Stimulated activated CD8-positive, alpha-beta memory T cell treated with anti-CD3 and anti-CD28 coated beads, Interleukin-7, amount 100 ng/mL, for 24 hours (primary cell): ENCODE measurements at places on chromosomes 1 and 21.

DNA sequence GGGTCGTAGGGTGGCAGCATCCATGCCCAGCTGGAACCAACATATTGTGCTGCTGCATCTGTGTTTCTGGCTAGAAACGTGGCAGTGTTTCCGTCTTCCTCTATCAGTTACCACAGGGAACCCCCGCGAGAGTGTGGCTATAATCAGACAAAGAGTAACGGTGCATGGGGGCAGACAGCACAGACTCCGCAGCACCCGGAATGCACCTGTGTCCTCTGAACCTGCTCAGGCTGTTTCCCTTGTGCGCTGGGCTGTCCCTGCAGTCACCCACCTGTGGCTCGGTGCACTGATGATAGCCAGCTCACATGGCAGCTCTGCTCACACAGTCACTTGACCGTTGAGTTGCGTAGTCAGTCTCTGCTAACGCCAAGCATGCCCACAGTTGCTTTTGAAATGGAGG is 11.4 kb upstream of the PCBP3 start:
- no peak for DNase-seq

GRCh38 chr1:54609301-54609921 is 13.9 kb downstream of the FAM151A start:
- no peak for DNase-seq

DNA sequence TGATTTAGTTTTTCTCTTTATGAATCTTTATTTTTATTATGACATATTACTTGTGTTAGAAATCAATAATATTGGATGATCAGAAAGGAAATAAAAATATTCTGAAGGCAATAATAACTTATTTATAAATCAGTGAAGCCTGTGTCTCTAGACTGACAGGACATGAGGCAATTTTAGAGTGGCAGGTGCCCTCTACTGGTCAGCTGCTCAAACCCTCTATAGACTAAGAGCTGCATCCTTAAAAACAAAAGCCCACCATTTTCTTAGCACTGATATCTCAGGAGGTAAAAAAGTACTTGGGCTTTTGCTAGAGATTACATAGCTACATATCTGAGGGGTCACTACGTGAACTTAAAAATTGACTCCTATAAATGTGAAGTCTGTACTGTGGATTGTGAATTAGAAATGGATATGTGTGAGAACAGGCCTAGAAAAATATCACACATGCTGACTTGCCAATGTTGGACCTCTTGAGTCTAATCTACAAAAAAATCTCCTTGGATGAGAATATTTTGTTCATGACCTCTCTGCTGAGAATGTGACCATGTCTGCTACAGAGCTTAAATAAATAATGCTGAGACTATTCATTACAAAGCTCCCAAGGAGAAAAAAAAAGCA is 597.9 kb upstream of the ADAMTS5 start:
- DNase-seq = no peak

DNA sequence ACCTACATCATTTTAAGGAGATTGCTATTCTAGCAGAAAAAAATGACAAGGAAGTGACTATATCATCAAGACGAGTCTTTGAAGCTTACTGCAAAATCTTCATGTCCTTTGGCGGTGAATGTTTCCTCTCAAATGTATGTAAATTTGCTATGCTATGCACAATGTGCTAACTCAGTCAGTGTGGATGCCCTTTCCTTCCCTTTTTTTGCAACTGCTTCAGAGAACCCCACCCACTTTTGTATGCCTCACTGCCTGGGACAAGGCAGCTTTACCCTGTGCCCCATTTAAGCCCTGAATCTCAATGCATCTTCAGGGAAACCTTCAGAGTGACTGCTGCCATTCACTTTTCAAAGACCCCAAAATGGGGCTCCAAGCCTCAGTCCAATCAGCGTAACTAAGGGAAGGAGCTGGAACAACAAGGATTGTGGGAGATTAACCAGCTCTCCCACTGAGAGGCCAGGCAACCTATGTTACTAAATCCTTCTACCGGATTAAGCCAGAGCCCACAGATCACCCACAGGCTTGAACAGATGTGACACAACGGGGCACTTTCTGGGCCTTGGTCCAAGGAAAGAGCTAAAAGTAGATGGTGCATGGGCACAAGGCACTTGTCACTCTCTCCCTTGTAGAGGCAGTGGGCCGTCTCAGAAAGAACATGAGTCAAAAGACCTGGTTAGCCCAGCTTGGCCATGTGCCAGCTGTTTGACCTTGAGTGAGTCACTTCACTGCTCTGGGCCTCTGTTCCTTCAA is 154.4 kb downstream of the PLPP3 start:
- DNase-seq = no peak

GRCh38 chr1:204157962-204158361 is 6.1 kb upstream of the ETNK2 start:
- DNase-seq = no peak

DNA sequence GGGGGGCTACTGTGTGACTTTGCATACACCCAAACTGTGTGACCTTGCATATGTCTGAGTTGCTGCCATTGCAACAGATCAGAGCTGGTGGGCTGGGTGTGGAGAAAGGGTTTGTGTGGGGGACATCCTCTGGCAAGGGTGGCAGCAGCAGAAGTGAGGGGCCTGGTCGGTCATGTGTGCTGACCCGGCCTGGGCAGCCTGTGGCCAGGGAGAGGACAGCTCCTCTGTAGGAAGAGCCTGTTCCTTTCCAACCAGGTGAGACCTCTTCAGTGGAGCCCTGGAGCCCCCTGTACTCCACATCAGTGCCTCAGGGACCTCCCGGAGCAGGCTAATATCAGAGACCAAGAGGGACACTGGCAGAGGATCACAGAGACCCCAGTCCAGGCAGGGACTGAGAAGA is 8.3 kb downstream of the PCSK9 start:
- DNase-seq = no peak

DNA sequence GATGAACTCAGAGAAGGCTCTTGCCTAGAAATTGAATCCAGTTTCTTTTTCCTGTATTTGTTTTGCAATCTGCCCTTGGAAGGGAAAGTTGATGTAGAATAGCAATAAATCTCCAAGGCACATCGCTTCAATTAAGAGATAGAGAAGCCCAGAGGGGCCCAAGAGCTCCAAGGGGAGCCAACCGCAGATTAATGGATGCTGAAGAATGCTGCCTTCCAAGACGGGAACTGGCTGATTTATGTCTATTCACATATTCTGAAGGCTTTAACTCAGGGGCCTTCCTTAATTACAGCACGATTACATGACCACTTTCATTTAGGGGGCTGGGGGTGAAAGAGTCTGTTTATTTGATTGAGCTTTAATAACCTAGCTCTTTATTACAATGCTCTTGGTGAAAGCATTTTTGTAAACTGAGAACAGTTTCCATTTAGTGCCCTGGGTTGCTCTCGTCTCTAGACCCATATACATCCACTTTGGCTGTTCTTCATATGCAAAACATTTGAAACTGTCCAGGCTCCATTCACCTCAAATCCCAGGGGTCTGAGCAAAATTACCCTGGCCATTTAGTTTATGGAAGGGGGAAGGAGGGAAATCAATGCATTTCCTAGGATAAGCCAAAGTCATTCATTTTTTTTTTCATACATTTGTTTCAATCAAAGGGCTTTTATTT is 87.4 kb upstream of the CLDN14 start:
- DNase-seq = no peak

GRCh38 chr1:115839029-115839678 is 1.8 kb downstream of the NHLH2 start:
- DNase-seq = no peak

DNA sequence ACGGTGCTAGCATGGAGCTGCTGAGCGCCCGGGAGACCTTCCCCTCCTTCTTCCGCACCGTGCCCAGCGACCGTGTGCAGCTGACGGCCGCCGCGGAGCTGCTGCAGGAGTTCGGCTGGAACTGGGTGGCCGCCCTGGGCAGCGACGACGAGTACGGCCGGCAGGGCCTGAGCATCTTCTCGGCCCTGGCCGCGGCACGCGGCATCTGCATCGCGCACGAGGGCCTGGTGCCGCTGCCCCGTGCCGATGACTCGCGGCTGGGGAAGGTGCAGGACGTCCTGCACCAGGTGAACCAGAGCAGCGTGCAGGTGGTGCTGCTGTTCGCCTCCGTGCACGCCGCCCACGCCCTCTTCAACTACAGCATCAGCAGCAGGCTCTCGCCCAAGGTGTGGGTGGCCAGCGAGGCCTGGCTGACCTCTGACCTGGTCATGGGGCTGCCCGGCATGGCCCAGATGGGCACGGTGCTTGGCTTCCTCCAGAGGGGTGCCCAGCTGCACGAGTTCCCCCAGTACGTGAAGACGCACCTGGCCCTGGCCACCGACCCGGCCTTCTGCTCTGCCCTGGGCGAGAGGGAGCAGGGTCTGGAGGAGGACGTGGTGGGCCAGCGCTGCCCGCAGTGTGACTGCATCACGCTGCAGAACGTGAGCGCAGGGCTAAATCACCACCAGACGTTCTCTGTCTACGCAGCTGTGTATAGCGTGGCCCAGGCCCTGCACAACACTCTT is 1.1 kb downstream of the TAS1R3 start:
- no peak for DNase-seq

DNA sequence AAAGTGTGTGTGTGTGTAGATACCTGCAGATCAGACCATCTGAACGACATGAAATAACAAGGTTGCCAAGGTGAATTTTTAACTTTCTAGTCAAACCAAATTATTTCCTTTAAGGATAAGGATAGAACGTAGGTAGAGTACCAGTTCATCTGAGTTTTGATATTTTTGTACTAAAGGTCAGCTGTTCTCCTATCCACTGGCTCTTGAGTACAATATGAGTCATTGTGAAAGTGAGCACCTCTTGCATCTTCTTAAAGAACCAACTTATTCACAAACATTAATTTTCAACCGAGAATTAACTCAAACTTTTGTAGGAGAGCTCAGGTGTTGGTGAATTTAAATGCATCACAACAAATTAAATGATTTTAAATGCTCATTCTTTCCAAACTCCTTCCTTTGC is 71.5 kb downstream of the IFI44 start:
- no peak for DNase-seq

DNA sequence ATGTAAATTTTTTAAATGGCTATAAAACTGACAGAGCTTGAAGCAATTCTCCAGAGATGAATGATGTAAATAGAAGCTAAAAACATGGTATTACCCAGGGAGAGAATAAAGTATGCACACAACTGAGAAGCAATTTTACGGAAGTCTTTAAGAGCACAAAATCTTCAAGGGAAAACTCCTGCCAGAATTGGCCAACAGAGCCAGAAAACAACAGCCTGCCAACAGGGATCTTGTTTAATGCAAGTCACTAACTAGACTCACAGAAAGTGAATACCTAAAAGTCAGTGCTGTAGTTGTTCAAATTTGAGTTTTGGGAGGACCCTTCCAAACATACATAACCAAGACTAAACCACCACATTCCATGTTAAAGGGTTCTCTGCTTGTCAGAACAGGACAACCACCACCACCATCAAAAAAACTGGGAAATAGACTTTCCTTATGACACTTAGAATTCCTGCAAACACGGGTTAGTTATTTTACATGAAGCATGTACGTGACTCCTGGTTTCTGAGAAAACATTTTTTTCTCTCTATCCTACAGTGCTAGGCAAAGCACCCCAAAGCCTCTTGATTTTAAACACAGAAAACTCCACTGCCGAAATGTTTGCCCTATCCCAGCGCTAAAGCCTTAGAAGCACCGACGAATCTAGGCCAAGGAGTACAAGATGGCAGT is 1.6 kb downstream of the EPS15 start:
- DNase-seq = no peak

DNA sequence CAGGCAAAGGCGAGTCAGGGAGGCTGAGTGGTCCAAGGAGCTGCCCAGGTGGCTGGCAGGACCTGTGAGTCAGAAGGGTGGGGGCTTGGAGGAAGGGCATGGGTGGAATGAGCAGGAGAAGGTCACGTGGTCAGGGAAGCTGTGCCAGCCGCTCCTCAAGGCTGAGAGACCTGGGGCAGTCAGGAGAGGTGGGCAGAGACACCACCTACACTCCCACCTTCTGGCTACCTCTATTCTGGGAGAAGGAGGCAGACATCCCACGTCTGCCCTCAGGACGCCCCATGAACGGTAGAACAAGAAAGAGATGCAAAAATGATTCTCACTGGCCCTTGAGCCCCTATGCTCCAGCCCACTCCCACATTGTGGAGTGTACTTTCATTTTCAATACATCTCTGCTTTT is 151.8 kb upstream of the RAB4A start:
- DNase-seq = no peak

- no peak for DNase-seq
Measured at GRCh38 chr1:30037251-30038118, 685.9 kb downstream of the MATN1 start.

DNA sequence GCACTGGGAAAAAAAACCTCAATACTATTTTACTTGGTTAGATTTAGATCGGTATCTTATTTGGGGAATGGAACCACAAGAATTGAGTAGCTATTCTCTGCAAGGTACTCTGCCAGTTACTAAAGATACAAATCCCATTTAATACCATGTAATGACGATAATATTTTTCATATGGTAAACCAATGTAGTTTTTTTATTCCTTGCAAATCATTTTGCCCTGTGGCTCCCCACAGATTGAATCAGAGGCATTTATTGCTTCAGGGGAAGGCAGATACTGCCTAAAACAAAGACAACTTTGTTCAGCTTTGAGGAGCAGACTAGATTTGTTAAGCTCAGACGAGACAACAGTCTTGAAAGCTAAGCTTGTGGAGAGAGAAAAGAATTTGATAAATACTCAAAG is 226.7 kb upstream of the RUNX1 start:
- no peak for DNase-seq

DNA sequence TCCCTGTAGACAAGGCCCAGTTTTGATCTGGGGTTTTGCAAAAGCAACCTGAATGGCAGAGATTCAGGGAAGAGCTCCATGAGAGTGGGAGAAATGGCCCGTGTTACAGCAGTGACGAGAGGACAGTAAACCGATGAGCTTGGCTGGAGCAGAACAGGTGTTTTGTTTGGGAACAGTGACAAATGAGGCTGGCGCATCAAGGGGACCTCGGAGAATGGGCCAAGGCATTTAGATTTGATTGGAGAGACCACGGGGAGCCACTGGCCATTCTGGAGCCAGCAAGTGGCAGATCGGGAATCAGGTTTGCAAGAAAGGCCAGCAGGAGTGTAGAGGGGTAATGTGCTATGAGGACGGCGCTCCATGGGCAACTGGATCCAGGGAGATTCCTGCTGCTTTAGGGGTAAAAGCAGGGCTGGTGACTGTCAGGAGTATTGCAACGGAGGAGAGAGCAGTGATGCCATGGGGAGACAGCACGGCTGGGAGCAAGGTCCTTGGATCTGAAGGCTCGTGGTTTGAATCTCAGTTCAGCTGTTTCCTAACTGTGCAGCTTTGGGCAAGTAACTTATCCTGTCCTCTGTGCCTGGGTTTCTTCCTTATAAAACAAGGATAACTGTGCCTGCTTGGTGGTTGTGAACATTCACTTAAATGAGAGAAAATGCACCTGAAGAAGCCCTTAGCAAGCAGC is 9.9 kb upstream of the KLHDC7A start:
- no peak for DNase-seq
